Effector memory CD8-positive, alpha-beta T cell (primary cell): ENCODE measurements at places on chromosomes 1 and 21.

DNA sequence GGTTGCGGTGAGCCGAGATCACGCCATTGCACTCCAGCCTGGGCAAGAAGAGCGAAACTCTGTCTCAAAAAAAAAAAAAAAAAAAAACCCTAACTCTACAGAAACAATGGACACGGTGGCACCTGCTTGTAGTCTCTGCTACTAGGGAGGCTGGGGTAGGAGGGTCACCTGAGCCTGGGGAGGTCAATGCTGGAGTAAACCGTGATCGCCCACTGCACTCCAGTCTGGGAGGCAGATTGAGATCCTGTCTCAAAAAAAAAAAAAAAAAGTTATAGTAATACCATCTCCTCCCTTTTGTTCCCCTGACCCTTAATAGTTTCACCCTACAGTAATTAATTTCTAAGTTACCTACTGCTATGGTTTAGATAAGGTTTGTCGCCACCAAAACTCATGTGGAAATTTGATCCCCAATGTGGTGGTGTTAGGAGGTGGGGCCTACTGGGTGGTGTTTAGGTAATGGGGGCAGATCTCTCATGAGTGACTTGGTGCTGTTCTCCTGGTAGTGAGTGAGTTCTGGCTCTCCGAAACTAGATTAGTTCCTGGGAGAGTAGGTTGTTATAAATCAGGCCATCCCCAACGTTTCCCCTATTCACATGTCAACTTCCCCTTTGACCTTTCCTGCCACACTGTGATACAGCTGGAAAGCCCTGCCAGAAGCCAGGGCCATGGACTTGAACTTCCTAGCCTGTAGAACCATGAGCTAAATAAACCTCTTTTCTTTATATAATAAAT lies 9.8 kb downstream of the FBXO42 start:
- no peak for DNase-seq

- no peak for DNase-seq
Measured at GRCh38 chr1:59730759-59731478, 83.8 kb upstream of the HOOK1 start.

GRCh38 chr1:208565756-208566440 lies 321.7 kb upstream of the PLXNA2 start:
- no peak for DNase-seq

DNA sequence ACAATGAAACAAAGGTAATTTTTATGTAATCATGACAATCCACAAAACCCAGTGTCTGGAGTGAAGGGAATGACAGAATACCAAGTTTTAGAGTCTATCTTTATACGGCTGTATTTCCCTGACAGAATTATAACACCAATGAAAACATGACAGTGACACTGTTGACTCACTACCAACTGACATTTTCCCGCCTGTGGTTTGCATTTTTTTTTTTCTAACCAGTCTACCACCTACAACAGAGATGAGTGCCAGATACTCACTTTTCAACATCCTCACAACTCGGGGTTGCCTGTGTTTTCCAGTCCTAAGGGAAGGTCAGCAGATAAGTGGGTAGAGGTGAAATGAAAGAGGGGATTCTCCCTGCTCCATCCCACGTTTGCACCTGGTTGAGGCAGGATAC lies 118.9 kb downstream of the KCNJ6 start:
- no peak for DNase-seq

DNA sequence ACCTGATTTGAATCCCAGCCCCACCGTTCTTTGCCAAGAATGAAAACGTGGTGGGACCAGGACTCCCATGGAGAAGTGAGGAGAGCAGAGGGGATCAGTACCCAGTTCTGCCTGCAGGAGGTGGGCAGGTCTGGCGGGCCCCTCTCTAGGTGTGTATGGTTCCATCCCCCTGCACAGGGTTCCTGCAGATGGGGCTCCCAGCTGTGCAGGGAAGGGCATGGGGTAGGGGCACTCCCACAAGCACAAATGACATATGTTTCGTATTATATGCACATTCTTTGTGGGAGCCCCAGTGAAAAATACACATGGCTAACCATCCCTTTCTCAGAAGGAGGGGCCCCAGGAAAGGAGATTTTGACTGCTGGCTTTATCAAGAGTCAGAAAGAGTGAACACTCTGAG lies 144.6 kb downstream of the PLPP3 start:
- DNase-seq = no peak

- DNase-seq = no peak
Measured at GRCh38 chr1:161096530-161096929, 1.6 kb upstream of the KLHDC9 start.

DNA sequence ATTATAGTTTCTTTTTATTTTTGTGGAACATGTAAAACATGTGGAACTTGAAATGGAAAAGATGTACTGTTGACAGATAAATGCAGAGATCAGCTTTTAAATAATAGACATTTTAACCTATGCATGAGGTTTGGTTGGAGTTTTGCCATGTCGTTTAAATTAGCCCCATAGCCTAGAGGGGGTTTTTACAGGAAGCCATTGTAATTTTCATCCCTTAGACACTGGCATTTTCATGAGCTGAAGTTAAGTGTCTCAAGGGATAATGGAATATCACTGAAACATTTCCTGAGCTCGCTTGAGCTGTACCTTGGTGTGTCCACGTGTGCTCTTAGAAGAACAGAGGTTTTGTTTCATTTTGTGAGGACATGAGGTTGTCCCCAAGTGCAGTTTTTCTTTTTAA lies 54.2 kb downstream of the HMCN1 start:
- no peak for DNase-seq

- DNase-seq = no peak
Measured at GRCh38 chr1:204103431-204103741, 30.5 kb downstream of the SOX13 start.
